Neuronal stem cell (in vitro differentiated cells): ENCODE measurements at places on chromosomes 4 and X.

DNA sequence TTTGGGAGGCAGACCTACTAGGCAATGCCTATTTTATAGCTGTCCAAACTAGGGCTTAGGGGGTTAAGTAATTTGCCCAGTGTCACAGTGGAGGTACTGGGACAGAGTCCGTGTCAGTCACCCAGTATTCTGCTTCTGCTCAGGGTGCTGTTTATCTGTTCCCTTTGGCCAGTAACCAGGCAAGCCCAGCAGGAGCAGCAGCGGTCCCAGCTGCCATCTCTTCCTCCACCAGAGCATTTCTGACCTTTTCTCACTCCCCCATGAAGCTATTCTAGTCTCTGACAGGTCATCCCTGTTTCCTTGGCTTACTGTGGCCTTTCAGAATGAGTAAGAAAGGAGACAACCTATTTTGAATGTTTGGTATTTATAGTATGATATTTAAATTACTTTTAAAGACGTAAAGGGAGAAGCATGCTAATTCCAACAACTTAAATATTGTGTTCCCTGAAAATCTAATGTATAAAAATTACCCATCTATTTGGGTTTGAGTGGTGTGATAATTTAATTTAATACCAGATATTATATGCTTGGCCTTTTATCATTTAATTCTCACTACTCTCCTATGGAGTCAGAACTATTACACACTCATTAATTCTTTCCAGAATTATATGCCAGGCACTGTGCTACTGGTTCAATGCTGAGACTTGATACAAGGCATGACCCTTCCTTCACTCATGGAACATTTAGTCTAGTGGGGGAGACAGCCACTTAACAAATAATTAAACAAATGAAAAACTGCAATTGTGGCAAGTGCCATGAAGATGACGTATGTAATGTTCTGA is 60.6 kb downstream of the RPS6KA3 start:
- no peak overlapping the region for H3K27ac ChIP-seq
- H3K36me3 ChIP-seq = peaks cover 54% of the 10 kb centered on the region
- no peaks in the 10 kb centered on the region for H3K4me1 ChIP-seq
- no peak for DNase-seq
- H3K4me3 ChIP-seq = no peak overlapping the region

GRCh38 chrX:132463411-132463810 is 25.4 kb downstream of the MBNL3 start:
- H3K27me3 ChIP-seq = no peaks in the 10 kb centered on the region
- no peaks in the 10 kb centered on the region for H3K36me3 ChIP-seq
- no peak overlapping the region for H3K27ac ChIP-seq
- DNase-seq = no peak

GRCh38 chr4:169715826-169716225 is 41.9 kb downstream of the HPF1 start:
- H3K27ac ChIP-seq = no peak overlapping the region
- no peak for DNase-seq
- peaks cover 1% of the 10 kb centered on the region for H3K36me3 ChIP-seq
- peaks cover 2% of the 10 kb centered on the region for H3K4me1 ChIP-seq
- no peak overlapping the region for H3K4me3 ChIP-seq

DNA sequence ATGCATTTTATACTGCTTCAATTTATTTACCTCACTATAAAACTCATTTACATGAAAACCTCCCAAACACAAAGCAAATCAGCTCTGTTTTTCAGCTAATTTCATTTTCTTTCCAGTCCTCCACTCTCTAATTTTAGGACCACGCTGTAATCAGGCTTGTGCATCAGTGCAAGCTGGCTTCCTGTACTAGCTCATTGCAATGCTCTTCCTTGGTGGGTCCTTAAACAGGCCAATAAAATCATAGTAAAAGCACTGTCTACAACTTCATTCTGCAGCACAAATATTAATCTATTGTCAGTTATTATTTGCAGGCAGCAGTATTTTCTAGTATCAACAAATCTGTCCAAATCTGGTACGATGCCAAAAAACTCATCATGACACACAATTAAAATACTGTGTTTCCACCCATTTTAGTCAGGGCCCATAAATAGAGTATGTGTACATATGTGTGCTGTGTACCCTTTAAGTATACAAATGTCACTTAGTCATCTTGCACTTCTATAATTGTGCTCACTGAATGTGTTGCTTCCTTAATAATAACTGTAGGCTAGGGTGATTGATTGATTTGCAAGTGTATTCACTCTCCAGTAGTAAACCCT is 178.2 kb upstream of the HCCS start:
- DNase-seq = no peak
- no peak overlapping the region for H3K4me3 ChIP-seq
- H3K4me1 ChIP-seq = no peaks in the 10 kb centered on the region
- no peak overlapping the region for H3K27ac ChIP-seq

DNA sequence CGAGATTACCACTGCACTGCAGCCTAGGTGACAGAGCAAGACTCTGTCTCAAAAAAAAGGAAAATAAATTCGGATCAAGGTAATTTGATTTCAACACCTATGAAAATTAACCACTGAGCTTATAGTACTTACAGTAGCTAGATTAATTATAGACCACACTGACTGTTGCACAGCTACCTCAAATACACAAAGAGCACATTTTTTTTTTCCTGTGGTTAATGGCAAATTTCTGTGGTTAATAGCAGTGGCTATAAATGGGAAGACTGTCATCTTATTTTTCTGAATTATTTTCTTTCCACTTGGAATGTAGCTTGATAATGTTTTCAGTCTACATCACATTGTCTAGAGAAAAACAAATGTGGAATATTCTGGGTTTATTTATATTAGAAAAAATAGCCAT is 1661.6 kb upstream of the PCDH7 start:
- H3K27me3 ChIP-seq = no peaks in the 10 kb centered on the region
- no peak overlapping the region for H3K27ac ChIP-seq
- no peak overlapping the region for H3K4me3 ChIP-seq
- no peaks in the 10 kb centered on the region for H3K36me3 ChIP-seq
- no peak for DNase-seq
- no peaks in the 10 kb centered on the region for H3K4me1 ChIP-seq

DNA sequence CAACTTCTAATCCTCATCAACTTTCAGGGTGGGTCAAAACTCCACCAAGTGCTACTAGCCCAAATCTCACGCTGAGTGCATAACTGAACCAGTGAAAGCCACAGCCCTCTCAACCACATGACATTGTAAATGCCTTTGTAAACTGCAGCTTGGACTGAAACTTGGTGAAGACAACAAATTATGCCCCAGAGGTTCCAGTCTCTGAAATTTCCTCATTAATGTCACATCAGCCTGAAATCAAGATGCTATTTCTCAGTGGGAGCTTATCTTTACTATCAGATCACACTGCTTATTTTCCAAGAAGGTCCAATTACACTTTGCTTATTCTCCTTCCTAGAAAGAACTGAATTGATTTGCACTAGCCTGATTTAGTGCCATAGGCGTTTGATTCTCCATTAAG is 46.6 kb downstream of the SOWAHB start:
- H3K36me3 ChIP-seq = no peaks in the 10 kb centered on the region
- H3K4me3 ChIP-seq = no peak overlapping the region
- H3K27me3 ChIP-seq = peaks cover 22% of the 10 kb centered on the region
- no peak overlapping the region for H3K27ac ChIP-seq
